ENCODE measurements at places on chromosomes 1 and 21.

DNA sequence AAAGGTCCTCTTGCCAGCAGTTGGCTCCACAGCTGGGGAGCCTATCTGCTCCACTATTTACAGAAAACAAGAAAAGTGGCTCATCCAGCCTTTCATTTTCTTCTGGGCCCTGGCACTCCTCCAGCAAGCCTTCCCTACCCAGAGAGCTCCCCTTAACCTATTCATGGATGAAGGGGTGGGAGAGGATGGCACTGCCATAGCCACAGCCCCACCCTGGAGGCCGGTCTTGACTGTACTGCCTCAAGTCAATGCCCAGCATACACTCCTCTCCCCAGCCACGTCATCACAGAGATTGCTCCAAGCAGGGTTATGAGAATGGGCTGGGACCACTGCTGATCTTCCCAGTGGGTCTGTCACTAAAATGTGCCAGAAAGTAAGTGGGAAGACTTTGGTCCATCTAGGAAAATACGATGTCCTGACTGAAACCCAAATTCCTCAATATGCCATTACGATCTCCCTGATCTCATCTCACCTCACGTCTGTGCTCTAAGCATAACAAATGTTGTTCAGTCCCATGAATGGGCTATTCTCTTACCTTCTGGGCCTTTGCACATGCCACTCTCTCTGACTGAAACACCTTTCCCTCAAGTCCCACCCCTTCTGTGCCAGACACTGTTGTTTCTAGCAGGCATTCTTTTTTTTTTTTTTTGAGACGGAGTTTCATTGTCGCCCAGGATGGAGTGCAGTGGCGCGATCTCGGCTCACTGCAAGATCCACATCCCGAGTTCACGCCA lies 21.4 kb upstream of the PTAFR start:
- DNase-seq, result no peak

GRCh38 chr1:66371233-66372005 lies 162.5 kb upstream of the SGIP1 start:
- DNase-seq, result peak; percentile 75

GRCh38 chr1:111615870-111616715 lies 3.5 kb upstream of the RAP1A start:
- DNase-seq, result no peak

- no peak for DNase-seq
Measured at GRCh38 chr1:59107916-59108315, 189.0 kb upstream of the FGGY start.

DNA sequence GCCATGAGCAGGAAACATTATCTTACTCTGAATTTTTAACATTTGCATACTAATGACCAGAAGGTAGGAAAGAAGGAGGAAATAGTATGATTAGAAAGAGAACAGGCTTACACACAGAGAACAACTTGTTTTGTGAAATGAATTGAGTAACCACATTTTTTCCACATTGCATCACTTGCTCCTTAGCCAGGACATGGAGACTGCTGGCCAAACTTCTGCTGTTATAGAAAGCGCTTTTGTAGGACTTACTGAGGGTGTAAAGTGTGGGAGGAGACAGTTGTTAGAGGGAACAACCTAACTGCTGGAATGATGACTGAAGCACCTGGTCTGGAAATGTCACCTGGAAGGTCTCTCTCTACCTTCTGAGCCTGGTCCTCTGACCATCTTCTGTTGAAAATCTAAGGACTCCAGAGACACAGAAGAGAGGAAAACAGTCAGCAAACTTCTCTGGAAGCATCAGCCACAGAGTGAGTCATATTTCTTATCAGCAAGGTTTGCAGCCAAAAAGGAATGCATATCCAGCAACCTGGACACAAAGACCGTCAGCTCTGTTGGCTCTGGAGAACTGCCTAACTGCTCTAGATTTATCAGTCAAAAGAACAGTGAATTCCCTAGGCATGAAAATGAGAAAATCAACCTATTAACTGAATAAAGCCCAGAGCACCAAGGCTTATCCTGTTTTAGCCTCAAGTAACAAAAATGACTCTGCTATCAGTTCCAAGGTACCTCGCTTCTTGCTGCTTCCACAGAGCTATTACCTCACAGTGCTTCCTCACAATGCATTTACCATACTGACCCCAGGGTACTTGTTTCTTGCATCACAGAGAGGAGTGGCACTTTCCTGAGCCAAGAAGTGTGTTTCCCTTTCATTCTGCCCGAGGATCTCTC lies 88.0 kb upstream of the SLFNL1 start:
- DNase-seq, result peak; percentile 82

DNA sequence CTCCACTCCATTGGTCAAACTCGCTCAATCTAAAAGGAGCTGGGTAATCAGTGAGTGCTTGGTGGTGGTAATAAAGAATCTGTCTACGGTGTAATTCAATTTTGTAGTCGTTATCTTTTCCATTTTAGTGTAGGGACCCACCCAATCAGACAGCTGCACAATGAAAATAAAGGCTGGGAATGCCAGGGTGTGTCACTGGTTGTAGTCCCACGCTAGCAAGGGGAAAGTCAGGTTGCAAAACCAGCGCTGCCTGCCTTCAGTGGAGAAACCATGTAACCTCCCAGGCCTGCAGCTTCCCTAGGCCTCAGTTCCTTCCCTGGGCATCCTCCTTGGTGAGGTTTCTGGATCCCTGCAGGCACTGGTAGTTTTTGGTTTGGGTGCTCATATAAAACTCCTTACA lies 49.4 kb upstream of the PPP2R5A start:
- DNase-seq, result no peak

GRCh38 chr1:243313635-243314536 lies 58.0 kb downstream of the SDCCAG8 start:
- no peak for DNase-seq

- peak; percentile 37 for DNase-seq
Measured at GRCh38 chr1:161738627-161739287, 10.8 kb upstream of the DUSP12 start.

DNA sequence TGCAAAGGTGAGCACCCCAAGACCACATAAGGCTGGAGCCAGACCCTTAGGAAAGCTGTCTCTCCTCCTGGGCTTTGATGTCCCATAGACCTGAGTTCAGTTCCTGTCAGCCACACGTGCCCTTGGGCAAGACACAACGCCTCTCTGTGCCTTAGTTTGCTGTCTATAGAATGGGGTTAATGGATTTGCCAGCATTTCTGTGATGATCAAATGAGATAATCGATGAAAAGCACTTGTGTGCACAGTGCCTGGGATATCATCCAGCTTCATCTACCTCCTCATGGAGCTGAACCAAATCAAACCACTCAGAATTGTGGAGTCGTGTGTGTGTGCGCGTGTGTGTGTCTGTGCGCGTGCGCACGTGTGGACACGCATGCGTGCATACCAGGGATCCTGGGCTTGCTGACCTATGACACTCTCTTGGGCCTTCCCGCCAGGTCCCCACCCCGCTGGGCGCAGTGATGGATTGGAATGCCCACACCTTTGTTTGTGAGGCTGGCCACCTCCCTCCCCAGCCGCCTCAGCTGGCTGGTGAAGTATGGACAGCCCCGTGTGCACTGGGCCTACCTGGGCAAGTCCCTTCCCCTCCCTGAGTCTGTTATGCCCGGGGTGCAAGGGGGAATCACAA lies 5.2 kb downstream of the TTC22 start:
- DNase-seq, result no peak

DNA sequence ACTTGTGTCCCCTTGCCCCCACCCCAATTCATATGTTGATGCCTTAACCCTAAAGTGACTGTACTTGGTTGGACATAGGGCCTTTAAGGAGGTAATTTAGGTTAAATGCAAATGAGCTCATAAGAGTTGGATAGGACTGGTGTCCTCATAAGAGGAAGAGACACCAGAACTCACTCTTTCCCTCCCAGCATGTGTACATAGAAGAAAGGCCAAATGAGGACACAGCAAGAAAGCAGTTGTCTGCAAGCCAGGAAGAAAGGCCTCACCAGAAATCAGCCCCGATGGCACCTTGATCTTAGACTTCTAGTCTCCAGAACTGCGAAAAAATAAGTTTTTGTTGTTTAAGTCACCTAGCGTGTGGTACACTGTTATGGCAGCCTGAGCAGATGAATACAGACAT lies 45.5 kb downstream of the RAB3GAP2 start:
- no peak for DNase-seq

DNA sequence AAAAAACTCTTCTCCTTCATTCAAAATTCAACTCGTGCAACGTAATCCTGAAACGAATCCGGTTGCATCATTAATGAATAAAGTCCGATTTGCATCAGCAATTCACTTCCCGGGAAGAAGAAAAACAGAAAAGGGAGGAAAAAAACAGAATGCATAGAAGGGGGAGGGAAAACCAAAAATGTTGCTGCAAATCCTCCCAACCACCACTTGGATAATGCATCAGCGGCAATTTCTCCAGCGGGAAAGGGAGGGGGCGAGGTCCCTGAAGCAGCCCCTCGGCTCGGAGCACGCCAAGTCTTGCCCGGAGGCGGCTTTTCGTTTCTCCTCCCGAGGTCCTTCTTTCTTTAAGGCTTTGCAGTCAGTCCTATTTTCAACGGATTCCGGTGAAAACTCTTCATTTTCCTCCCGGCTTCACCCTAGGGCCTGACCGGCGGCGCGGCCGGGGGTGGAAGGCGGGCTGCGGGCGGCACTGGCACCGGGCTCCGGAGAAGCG lies 723 bp downstream of the CDC42BPA start:
- no peak for DNase-seq

DNA sequence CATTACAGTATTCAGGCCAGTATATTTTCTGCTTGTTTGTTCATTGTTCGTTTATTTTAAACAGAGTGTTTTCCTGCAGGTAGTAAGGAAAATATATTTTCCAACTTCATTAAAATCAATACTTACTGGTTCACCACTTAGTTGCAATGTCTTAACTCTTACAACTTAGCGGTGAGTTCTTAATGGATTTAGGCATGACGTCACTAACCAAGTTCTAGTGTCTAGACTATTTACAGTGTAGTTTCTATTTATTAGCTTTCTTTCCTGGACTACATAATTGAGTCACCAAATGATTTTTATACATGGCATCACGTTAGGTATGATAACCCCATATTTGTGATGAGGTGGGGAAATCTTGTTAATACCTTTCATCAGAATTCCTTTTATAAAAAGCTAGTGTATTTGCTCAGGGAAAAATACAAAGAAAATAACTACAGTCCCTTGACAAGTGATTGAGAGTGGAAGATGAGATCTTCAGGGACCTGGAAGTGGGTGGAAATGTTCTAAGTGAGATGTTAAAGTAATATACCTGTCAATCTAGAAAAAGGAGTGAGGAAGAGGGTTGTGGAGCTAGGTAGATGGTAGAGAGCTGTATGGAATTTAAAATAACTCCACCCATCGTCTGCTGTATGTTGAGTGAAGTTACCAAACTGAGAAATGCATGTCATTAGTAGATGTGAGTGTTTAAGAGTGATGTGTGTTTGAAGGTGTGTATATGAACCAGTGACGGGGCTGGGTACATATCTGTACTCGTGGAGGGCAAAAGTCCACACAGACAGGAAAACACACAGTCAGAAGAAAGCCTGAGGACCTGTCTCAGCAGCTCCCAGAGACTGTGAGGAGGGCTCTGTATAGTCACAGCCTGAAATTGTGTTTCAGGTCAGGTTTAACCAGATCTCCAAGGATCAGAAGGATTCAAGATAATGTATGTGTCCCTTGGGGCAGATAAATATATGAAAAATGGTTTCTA lies 197.6 kb upstream of the ADAMTS5 start:
- no peak for DNase-seq

GRCh38 chr1:247769603-247770002 lies 9.2 kb upstream of the OR1C1 start:
- DNase-seq, result no peak

GRCh38 chr1:47554901-47555300 lies 117.1 kb downstream of the FOXD2 start:
- no peak for DNase-seq

DNA sequence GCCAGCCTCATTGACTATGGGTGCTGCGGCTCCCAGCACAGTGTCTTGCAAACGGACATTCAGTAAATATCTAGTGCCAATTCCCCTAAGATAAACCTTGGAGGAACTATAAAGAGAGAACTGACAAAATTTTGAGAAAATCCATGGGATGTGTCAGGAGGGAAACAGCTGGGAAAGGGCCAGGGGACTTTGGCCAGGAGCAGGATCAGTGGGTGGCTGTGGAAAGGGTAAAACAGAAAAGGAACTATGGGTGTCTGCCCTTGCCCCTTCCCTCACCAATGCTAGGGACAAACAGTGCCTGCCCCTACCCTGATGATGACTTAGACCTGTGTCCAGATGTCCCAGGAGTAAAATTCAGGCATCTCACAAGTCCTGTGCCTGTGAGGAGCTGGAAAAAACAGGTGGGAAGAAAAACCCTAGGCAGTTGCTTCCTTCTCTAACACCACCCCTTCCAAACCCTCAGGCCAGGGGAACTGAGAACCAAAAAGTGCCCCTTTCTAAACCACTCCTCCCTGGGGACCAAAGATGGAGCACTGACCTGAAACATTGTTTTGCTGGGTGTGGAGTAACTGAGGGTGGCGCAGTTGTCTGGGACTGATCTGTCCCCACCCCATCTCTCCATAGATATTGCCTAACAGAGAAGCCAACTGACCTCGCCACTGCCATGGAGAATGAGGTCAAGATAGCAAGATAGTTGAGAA lies 22.1 kb upstream of the IFNAR2 start:
- DNase-seq, result no peak

GRCh38 chr1:238681451-238681850 lies 704.9 kb upstream of the CHRM3 start:
- no peak for DNase-seq

All from GM04503 (cell line).